ENCODE measurements at places on chromosomes 1 and 21.

DNA sequence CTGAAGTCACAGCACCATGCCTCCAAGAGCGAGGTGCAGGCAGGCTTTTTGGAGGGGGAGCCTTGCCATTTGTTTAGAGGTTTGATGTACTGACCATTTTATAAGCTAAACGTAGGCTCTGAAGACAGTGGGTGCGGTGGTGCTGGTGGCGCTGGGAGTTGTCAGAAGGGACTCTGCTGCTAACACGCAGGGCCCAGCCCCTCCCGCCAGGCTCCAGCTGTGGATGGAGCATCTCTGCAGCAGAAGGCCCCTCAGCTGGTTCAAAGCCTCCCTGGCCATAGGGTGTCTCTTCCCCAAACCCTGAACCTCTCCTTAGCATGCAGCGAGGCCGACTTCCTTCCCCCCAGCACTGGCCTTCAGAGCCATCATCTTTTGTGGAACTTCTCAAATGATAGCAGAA, 105.3 kb downstream of the AJAP1 start:
- DNase-seq: no peak

DNA sequence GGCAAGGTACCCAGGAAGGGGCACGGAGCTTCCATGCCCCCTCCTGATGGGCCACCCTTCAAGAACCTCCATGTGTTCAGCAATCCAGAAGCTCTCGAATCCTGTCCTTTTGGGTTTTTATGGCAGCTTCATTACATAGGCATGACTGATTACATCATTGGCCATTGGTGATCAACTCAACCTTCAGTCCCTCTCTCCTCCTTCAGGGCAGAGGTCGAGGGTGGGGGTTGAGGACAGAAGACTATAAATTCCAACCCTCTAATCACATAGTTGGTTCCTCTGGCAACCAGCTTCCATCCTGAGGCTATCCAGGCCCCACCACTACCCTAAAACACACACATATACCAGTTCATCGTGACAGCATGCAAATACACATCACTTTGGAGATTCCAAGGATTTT, 135.7 kb downstream of the ZNF281 start:
- no peak for DNase-seq

GRCh38 chr1:155598842-155599331, 11.1 kb upstream of the MSTO1 start:
- DNase-seq: no peak

- DNase-seq: no peak
These were observed 293.6 kb downstream of the PLPP3 start for GRCh38 chr1:56285554-56286402.

DNA sequence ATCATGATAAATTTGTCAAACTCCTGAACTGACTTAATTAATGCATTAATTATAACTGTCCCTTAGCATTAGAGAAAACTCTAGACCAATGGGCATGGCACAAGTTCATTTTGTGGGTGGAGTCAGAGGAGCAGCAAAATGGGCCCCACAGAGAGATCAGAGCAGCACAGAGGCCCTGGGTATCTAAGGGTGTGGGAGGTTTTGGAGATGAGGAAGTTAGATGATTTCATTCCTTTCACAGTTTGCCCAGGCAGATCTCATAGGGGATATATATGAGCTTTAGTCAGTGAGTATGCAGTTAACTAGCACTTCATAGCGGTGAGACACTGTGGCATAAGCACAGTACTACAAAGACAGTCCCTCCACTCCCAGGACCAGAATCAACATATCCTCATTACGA, 117.3 kb downstream of the MAB21L3 start:
- no peak for DNase-seq

DNA sequence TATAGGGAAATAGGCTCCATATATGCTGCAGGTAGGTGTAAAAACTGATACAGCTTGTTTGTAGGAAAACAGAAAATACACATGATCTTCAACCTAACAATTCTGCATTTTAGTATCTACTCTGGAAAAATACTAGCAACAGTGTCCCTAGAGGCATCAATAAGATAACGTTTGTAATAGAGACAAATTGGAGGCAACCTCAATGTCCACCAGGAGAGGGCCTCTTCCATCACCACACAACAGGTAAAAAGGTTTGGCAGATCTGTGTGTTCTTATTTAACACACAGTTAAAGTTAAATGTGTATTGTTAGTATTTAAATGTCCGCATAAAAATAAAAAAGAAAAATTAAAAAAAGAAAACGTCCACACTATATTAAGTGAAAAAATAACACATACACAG, 5.4 kb downstream of the EIF2D start:
- DNase-seq: peak; percentile 46

DNA sequence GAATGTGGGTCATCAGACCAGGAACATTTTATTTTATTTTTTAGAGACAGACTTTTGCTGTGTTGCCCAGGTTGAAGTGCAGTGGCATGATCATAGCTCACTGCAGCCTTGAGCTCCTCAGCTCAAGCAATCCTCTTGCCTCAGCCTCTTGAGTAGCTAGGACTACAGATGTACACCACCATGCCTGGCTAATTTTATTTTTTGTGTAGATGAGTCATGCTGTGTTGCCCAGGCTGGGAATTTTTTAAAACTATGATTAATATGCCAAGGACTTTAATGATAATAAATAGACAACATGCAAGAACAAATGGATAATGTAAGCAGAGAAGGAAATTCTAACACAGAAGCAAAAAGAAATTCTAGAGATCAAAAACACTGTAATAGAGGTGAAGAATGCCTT, 142.4 kb downstream of the AK5 start:
- no peak for DNase-seq

- no peak for DNase-seq
These were observed 52.3 kb upstream of the LBR start for GRCh38 chr1:225479996-225480720.

DNA sequence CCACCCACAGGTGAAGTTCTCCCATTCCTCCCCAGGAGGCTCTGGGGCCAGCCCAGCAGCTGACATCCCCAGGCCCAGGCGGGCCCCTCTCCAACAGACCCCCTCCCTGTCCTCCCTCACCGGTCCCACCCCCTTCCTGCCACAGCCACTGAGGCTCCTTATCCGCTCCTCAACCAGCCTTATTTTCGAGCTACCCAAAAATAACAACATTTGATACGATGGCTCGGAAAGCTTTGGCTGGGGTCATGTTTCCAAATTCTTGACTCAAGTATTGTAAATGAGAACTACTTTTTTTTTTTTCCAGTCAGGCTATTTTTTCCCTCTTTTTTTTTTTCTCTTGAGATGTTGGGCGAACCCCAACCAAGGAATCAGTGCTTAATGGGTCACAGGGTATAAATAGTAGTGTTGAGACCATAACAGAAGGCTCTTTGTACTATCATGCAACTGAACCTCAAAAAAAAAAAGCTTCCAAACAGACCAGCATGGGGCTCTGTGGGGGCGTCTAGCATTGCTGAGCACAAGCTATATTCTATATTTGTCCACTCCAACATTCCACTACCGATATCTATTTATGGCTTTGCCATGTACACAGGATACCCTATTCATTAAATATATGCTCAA, 27.2 kb downstream of the IRF2BP2 start:
- no peak for DNase-seq

- no peak for DNase-seq
These were observed 125.9 kb downstream of the MRPS6 start for GRCh38 chr21:34199121-34199910.

DNA sequence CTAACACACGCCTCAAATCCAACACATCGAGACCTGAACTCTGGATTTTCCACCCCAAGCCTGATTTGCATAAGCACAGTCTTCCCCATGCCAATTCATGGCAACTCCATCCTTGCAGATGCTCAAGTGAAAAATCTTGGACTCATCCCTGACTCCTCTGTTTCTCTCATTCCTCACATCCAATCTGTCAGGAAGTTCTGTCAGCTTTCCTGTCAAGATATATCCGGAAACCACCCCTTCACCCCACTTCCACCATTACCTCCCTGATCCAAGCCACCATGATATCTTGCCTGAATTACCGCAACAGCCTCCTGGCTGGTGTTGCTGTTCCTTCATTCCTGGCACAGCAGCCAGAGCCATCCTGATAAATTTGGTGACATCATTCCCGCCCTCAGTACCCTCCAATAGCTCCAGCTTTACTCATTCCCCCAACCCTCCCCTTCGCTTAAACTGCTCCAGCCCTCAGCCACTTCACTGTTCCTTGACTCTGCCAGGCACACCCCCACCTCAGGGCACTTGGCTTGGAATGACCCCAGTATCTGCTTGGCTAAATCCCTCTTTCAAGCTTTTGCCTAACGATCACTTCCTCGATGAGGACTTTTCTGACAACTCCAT, 17.4 kb downstream of the TCEA3 start:
- DNase-seq: no peak

DNA sequence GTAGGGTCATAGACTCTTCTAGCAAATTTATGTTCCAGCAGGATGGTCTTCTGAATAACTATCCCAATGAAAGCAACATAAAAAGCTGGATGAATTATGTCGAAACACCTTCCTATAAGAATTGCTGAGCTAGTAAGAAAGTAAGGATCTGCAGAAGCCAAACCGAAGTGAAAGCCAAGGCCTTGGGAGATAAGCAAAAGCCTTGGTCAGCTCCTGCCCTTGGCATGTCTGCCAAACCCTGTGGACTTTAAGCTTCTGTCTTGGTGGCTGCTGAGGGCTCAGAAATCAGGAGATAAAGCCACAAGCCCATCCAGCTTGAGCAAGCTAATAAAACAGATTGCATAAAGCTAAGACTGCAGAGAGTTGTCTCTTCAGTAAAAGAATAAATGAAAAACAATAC, 81.2 kb upstream of the KCND3 start:
- no peak for DNase-seq

GRCh38 chr1:161381707-161382106, 14.0 kb upstream of the CFAP126 start:
- no peak for DNase-seq

- peak; percentile 33 for DNase-seq
These were observed 464 bp downstream of the PARK7 start for GRCh38 chr1:7962014-7962335.

DNA sequence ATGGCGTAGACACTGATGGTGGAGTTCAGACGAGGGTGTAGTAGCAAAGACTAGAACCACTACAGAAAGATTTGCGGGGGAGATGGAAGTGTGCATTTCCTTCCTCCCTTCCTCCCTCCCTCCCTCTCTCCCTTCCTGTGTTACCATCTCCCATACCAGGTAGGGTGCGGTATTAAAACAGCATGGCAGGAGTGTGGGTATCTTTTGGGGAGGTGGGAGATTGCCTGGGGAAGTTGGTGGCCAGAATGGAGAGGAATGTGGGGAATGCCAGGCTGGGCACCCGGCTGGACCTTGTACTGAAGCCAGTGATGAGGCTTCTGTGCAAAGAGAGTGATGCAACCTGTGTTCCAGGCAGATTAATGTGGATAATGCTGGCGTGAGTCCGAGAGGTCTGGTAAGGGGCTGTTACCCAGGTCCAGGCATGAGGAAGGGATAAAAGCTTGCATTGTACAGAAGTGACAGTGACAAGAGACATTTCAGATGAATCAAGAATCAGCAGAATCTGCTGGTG, 30.3 kb upstream of the PPP2R5A start:
- DNase-seq: peak; percentile 9

DNA sequence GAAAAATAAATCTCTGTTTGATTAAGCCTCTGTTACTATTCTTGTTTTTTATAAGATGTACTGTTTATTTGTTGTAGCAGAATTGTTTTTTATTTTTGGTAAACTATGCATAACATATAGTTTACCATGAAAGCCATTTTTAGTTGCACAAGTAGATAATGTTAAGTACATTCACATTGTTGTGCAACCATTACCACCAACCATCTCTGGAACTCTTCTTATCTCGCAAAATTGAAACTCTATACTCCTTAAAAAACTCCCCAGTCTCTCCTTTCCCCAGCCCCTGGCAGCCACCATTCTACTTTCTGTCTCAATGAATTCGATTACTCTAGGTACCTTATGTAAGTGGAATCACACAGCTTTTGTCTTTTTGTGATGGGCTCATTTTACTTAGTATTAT, 27.4 kb upstream of the UHMK1 start:
- DNase-seq: no peak

GRCh38 chr1:174167265-174167803, 8.0 kb downstream of the RABGAP1L start:
- DNase-seq: no peak

Measured in SK-N-SH (cell line).